ENCODE measurements at places on chromosomes 13 and 19. TPM values are rescaled to one million over a fixed set of nuclear protein-coding genes. Genes with fewer than 3 reads are reported as not detected.

DNA sequence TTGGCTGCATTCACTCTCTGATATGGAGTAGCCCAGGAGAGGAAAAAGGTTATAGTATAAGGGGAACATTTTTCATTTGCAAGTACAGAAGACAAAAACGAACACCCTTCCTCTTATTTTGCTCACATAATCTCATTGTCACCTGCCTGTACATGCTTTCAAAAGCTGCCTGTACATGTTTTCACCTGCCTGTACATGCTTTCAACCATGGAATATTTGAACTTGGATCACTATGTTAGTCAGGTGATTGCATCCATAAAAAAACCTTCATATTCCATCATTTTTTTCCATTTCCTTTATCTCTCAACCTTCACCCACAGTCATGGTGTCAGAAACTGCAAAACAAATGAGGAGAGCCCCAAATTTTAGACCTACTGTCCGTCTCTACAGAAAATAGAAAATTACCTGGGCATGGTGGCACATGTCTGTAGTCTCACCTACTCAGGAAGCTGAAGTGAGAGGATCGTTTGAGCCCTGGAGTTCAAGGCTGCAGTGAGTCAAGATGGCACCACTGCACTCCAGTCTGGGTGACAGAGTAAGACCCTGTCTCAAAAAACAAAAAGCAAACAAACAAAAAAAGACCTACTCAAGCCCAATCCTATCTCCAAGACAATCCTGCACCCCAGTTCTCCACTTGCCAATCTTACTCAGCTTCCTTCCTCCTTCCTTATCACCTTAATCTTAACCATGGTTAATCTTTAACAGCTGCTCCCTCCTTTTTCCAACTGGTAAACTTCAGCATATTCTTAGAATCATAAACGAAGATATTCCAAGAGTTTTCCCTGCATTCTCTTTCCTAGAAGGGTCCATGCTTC lies 11.6 kb downstream of the IGFL2 start:
- DNase-seq, result no peak

GRCh38 chr13:50948601-50949000 lies 39.0 kb downstream of the RNASEH2B start:
- no peak for DNase-seq

- no peak for DNase-seq
These were observed 738.3 kb upstream of the SLITRK5 start for GRCh38 chr13:86932776-86933334.

- DNase-seq, result no peak
These were observed 87.6 kb downstream of the CAB39L start for GRCh38 chr13:49356223-49356622.

ZIC2 gene
- polyA plus RNA-seq, result 0.07 TPM

- DNase-seq, result no peak
These were observed 99.6 kb upstream of the HTR2A start for GRCh38 chr13:46996316-46997030.
